ENCODE measurements at places on chromosomes 6 and 20.

- DNase-seq = no peak
Measured at GRCh38 chr20:8310618-8311017, 178.6 kb downstream of the PLCB1 start.

DNA sequence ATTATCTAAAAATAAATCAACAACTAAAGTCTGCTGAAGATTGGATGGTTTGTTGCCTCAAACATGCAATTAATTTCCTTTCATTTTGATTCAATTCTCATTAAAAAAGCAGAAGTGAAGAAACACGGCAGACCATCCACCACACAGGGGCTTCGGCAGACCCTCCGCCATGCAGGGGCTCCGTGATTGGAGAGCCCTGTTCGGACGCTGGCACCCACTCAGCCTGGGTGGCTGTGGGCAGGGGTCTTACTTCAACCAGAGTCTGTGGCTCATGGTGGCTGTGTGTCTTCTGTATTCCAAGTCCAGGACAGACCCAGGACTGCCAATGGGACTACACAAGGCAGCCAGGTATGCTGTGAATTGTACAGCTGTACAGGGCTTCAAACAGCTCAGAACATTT is 86.9 kb upstream of the FRMD1 start:
- DNase-seq = no peak

- no peak for DNase-seq
Measured at GRCh38 chr6:16471222-16471909, 233.0 kb downstream of the GMPR start.

GRCh38 chr6:148878683-148879082 is 131.9 kb downstream of the UST start:
- no peak for DNase-seq

DNA sequence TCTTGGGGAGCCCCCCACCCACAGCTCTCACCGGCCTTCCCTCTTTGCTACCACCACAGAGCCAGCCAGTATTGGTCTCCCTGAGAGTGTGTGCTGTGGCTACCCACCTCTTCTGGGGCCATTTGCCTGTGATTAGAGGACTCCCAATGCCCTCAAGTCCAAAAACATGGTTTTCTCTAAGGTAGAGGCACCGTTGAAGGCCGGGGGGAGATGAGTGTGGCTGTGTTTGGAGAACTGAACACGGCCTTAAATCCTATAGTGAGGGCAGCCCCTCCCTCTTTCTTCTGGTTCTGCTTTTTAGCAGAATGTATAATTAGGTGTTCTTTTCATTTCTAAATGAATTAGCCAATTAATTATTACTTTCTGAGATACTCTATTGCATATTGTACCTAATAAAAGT is 2.5 kb downstream of the CCR6 start:
- no peak for DNase-seq

GRCh38 chr6:53282741-53283140 is 66.0 kb downstream of the ELOVL5 start:
- DNase-seq = no peak

DNA sequence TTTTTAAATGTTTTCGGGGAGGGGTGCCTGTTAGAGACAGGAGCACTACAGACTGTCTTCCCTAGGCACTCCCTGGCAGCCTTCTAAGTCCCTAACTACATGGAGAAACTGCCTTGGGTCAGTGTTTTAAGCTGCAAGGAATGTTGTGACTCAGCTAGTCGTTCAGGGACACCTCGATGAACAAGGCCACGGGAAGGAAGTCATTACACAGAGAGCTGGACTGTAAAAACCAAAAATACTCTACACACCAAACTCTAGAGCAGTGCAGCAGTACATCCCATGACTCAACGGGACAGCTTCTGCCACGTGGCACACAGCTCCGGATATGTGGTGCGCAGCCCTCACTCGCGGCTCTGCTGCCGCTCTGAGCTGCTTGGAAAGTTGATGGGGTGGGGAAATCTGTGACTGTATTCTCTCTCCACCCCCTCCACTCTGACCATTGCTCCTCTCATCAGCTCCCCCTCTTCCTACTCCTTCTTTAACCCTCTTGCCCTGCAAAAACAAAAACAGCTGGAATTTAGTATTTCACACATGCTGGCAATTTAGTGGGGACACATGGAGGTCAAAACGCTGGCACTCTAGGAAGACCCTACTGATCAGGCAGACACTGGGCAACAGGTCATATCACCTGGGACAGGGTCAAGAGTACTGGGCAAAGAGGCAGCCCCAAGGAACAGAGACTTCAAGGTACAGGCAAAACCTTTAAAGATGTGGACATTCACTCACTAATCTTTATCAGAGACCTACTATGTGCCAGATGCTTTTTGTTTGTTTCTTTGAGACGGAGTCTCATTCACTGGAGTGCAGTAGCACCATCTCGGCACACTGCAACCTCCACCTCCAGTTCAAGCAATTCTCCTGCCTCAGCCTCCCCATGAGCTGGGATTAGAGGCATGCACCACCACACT is 10.9 kb upstream of the LPIN3 start:
- DNase-seq = peak; percentile 69

GRCh38 chr6:35691027-35691824 is 2.5 kb upstream of the FKBP5 start:
- DNase-seq = peak; percentile 86

GRCh38 chr6:30741063-30741779 is 1.3 kb downstream of the FLOT1 start:
- DNase-seq = no peak

GRCh38 chr6:137473598-137473997 is 20.6 kb downstream of the OLIG3 start:
- no peak for DNase-seq

DNA sequence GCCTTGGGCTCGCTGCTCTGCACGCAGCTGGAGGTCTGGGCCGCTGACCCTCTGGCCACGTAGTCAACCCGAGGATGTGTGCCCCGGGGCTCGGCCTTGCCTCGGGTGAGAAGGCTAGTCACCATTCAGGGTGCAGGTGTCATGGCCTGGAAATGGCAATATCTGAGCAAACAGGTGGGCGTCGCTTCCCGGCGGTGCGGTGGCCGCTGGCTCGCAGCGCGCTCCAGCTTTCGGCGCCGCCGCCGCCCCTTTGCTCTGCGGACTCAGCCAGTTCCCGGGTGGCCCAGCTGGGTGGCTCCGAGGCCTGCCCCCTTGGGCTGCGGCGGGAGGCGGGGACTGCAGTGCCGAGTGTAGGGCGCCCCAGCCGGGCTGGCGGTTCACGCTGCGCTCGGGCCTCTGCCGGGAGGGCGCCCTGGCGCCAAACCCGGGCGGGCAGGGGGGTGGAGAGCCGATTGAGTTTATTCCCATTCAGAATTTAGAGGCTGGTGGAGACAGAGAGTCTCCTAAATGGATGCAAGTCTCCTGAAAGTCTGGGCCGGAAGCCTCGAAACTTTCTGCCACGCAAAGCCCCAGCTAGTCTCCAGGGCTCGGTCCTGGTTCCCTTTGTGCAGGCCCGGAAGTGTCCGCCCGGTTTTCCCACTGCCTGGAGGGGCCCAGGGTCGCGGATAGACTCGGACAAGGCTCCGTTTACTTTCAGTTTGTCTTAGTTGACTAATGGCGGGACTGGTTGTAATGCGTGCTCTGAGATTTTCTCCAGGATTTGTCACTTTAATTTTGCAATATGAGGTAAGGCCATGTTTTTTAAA is 11.3 kb upstream of the TFAP2A start:
- no peak for DNase-seq

DNA sequence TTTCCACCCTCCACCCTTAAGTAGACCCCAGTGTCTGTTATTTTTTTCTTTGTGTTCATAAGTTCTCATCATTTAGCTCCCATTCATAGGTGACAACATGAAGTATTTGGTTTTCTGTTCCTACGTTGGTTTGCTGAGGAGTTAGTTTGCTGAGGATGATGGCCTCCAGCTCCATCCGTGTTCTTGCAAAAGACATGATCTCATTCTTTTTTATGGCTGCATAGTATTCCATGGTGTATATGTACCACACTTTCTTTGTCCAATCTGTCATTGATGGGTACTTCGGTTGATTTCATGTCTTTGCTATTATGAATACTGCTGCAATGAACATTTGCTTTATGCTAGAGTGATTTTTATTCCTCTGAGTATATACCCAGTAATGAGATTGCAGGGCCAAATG is 301.2 kb downstream of the ADGRG6 start:
- DNase-seq = no peak

GRCh38 chr20:24211972-24212371 is 223.4 kb upstream of the GGTLC1 start:
- DNase-seq = no peak

- DNase-seq = peak; percentile 47
Measured at GRCh38 chr6:154509421-154510143, 903 bp downstream of the CNKSR3 start.

- DNase-seq = no peak
Measured at GRCh38 chr6:125966569-125966968, 10.0 kb downstream of the HINT3 start.

DNA sequence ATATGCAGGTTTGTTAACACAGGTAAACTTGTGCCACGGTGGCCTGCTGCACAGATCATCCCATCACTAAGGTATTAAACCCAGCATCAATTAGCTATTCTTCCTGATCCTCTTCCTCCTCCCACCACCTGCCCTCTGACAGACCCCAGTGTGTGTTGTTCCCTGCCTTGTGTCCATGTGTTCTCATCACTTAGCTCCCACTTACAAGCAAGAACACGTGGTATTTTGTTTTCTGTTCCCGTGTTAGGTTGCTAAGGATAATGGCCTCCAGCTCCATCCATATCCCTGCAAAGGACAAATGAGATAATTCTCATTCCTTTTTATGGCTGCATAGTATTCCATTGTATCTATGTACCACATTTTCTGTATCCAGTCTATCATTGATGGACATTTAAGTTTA is 294.0 kb downstream of the PKHD1 start:
- no peak for DNase-seq

GRCh38 chr6:24394780-24395437 is 7.8 kb upstream of the MRS2 start:
- no peak for DNase-seq

- DNase-seq = no peak
Measured at GRCh38 chr6:119346450-119346849, 3.1 kb downstream of the MAN1A1 start.

- DNase-seq = no peak
Measured at GRCh38 chr20:37562695-37563480, 35.2 kb upstream of the BLCAP start.

GRCh38 chr6:125489579-125490285 is 188.0 kb upstream of the HDDC2 start:
- no peak for DNase-seq

DNA sequence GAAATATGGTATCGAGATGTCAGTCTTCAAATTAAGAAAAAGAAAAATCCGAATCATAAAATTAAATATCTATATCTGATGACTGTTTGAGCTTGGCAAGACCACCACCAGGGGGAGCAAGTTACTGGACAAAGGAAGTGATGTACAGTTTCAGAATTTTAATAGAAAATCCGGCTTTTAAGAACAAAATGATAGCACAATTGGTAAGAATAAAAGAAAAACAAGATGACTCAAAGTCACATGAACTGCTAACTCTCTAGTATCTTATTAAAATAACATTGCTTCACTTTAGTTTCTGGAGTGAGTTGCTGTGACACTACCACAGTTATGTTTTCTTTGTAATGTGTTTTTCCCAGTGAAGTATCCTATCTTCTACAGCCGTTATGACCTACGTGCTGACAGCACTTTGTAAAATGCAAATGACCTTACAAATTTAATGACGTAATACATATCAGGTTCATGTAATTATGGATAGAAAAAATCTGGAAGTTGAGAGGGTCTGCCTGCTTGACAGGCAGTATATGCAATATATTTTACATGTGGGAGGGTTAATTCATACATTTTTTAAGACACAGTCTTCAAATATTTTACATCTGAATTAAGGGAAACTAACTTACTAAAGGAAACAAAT is 405.3 kb upstream of the HS3ST5 start:
- DNase-seq = no peak

Measured in left colon (tissue), 2 donors.